HT1080 (cell line): ENCODE measurements at places on chromosomes 5 and 9. TPM values are rescaled to one million over a fixed set of nuclear protein-coding genes. Genes with fewer than 3 reads are reported as not detected.

Gene RNF180
- total RNA-seq: 3.4 and 5.9 TPM in 2 replicates

Gene POC5
- 19.1 and 22.6 TPM in 2 replicates for total RNA-seq

Gene TMEM215
- not detected in 2 replicates for total RNA-seq

Gene SPATA31E1
- total RNA-seq: not detected in 2 replicates

Gene CYLC2
- total RNA-seq: not detected in 2 replicates

Gene NEUROG1
- total RNA-seq: not detected in 2 replicates
